ENCODE measurements at places on chromosomes 4 and X.

DNA sequence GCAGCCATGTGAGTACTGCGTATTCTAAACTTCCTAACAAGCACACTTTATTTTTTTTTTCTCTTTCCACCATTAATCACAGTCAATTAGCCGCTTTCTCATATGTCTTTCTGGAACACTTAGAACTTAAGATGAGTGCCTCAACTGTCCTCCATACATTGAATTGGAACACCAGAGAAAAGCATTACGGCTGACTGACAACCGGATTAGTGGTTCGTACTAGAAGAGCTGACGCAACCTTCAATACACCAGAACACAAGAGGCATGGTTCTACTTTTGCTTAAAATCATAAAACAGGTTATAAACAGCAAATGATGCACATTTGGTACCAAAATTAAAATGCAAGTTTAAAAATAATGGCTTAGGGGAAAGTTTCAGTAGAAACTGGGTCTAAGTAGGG, 3.3 kb downstream of the TMEM47 start:
- no peak for DNase-seq

- no peak for DNase-seq
These were observed 109.6 kb downstream of the KIT start for GRCh38 chr4:54767376-54767775.

GRCh38 chr4:96102541-96103026, 262.7 kb downstream of the PDHA2 start:
- DNase-seq = no peak

GRCh38 chr4:13117185-13117584, 367.0 kb downstream of the RAB28 start:
- DNase-seq = no peak

- DNase-seq = no peak
These were observed 413.0 kb downstream of the MAPK10 start for GRCh38 chr4:85946821-85947220.

- DNase-seq = no peak
These were observed 3.8 kb upstream of the MMGT1 start for GRCh38 chrX:135977611-135978010.

- no peak for DNase-seq
These were observed 582 bp downstream of the NAA10 start for GRCh38 chrX:153934148-153934761.

GRCh38 chr4:145786261-145786660, 106.3 kb downstream of the C4orf51 start:
- no peak for DNase-seq

DNA sequence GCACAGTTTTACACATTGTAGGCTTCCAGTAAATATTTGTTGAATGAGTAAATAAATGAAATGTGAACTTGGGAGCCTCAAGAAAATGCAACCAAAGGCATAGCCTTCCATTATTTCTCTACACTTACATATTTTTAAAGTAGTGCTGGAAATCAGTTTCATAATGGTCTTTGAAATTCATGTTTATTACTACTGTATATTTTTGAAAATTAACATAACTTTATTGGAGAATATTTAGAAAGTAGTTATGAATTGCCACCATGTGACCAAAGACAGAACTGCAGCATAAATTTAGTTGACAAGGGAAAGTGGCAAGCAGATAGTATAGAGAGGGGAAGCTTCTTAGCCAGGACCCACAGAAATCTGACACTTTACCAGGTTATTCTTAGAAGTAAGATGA, 6.4 kb downstream of the TCEAL8 start:
- peak; percentile 1 for DNase-seq

GRCh38 chr4:6153874-6154273, 46.5 kb downstream of the JAKMIP1 start:
- DNase-seq = no peak

DNA sequence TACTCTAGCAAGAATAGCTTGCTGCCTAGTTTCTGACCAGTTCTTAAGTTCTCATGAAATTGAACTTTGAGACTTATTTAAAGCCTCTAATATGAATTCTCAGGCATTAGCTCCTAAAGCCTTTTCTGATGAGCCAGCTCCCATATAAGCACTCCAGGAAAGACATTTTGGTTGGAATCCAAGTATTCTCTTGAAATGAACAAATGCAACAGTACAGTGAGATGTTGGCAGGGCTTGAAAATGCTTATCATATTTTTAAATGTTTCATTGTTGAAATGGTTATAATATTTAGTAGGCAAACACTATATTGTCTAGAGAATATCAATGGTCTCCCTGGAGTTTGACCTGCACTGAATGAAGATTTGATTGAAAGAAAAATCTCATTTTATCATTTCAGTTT, 240.3 kb downstream of the ANK2 start:
- no peak for DNase-seq

DNA sequence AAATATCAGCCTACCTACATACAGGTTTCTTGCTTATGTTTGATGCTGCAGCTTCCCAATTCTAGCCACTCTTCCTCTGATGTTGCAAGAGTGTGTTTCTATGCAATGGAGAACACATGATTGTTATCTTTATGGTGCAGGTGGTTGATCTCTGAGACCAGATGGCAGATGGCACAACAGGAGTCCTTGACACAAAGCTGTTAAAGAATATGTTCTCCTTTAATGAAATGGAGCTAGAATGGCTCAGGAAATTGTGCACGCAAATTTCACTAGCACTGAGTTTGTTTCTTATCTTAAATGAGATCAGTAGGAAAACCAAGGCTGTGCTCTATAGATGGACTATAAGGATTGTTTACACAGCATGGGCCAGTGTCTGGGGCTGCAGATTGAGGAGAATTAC, 29.9 kb upstream of the TTC29 start:
- no peak for DNase-seq

GRCh38 chr4:153787061-153787560, 1.8 kb downstream of the SFRP2 start:
- DNase-seq = no peak

- no peak for DNase-seq
These were observed 25.6 kb downstream of the CD99L2 start for GRCh38 chrX:150872773-150873336.

DNA sequence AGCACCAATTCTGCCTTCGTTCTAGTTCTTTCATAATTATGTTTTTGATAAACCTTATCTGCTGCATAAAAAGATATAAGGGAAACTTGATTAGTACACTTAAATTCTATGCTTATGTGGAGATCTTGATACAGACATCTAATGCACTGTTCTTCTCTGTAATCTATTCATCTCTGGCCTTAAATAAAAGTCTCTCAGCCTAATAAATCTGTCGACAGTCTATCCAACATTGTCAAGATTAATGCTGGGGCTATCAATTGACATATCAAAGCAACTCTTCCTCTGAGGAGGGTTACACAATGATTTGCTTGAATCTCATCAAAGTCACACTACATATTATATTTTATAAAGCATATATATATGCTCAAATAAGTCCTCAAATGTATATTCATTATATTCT, 545.5 kb downstream of the SPOCK3 start:
- no peak for DNase-seq

GRCh38 chrX:26100421-26100920, 37.7 kb upstream of the MAGEB18 start:
- DNase-seq = no peak

DNA sequence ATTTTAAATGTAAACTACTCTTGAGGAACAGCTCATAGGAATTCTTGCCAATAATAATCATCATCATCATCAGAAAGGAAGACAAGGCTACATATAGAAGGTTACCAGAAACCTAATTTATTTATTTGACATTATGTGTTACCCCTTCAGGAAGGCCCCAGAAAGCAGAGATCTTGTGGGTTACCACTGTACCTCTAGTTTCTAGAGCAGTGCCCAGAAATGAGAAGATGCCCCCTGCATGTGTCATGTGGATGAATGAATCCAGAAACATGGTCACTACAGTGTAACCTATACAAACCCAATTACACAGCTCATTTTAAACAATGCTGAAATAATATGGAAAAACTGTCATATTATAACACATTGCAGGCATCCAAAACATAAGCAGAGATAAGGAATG, 70.4 kb downstream of the ARAP2 start:
- DNase-seq = no peak

- no peak for DNase-seq
These were observed 1082.0 kb downstream of the RAPGEF2 start for GRCh38 chr4:160184884-160185283.

- no peak for DNase-seq
These were observed 95.1 kb upstream of the IQCM start for GRCh38 chr4:149910604-149911350.

DNA sequence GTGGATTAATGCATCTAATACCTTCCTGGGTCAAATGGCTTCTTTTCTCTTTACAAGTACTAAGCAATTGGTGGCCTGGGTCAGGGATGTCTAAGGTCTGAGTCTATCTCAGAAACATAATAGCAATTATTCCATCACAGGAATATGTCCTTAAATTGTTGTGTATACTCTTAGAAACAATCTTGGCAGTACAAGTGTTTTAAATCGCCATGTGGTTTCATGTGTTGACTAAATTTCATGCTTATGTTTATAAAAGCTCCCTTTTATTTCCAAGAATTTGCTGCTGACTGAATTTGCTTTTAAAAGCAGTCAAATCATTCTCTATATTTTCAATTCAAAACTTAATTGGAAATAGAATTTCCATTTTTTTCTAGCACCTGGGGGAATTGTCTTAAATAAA, 125.3 kb upstream of the PACRGL start:
- DNase-seq = no peak

DNA sequence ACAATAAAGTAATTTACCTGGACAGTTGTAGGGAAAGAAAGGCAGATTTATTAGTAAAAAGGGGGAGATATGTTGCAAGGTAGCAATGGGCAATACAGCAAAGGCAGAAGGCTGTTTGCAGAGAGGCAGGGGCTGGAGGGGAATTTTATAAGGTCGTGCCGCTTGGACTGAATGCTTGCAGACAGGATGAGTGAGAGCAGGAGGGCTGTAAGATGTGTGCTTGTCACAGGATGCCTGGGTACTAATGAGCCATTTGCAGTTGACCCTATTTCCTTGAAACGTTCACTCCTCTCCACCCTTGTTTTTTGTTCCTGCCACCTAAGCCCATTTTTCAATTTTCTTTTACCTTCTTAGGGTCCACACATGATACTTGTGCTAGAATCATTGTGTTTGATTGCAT, 214.7 kb downstream of the TRAM1L1 start:
- no peak for DNase-seq

- no peak for DNase-seq
These were observed 211.5 kb downstream of the KDR start for GRCh38 chr4:54913751-54914526.

DNA sequence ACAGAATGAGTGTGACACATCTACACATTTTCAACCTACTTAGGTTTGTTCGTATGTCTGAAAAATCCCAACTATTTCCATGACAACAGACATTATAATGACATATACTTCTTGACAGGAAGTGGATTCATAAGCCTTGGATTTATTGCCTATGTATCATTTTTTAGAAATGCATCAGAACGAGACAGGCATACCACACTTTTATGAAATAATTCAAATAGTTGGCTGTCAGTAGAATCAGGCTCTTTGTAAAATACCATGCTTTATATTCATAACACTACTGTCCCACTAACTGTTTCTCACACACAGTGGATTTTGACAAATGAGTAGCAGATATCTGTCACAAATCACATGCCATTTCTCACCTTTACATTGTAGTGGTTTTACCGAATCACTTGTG, 173.2 kb downstream of the BEND2 start:
- DNase-seq = no peak

DNA sequence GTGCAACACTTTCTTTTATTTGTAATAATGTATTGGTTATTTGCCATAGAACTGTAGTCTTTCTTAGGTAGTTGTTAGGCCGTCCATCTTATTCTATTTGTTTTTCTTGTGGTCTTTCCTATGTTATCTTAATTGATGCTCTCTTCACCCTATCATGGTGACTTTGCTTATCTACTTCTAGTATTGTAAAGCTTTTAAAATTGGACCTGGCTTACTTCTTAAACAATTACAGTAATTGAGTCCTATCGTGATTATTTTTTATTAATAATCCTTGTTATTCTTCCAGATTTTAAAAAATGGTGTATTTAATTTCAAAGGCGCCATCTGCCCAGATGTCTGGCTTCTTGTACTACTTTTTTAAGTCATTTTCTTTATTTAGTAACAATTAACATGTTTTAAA, 63.7 kb downstream of the CLCN5 start:
- DNase-seq = no peak

GRCh38 chr4:88001871-88002270, 5.6 kb upstream of the PKD2 start:
- DNase-seq = no peak

- peak; percentile 56 for DNase-seq
These were observed 68.5 kb downstream of the UBA6 start for GRCh38 chr4:67632492-67632891.

DNA sequence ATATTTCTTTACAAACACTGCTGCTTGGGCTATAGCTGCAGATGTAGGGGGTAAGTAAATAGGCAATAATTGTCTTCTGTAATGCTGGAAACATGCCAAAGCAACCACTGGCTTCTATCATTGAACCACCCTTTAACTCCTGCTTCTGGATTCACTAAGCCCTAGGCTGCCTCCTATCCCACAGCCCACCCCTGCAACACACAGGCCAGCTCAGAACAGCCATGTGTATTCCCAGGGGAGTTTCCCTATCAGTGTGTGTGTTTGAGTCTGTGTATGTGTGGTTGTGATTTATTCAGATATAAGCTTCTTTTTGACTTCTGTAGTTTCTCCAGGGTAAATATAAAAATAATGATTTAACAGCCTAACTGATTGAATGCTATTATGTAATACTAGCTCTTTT, 291.3 kb downstream of the PCDH10 start:
- DNase-seq = no peak

GRCh38 chr4:106329041-106329618, 12.8 kb downstream of the AIMP1 start:
- peak; percentile 54 for DNase-seq

GRCh38 chr4:118981171-118981838, 92.7 kb downstream of the SYNPO2 start:
- DNase-seq = no peak

GRCh38 chrX:41932885-41933284, 9.5 kb upstream of the CASK start:
- no peak for DNase-seq

DNA sequence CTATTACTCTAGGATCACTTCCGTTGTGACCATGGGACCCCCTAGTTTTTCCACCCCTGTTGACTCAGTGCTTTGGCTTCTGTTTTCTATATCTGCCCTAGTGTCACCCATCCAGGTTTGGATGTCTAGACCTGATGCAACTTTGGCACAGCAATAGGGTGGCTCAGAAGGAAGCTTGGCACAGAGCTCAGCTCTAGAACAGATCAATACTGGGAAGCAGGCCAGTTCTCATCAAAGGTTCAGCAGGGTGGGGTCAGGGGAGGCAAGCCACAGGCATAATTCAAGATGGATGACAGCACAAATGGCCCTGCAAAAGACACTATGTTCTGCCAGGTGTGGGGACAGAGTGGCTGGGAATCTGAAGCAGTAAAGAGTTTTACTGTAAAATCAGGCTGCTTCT, 74.2 kb upstream of the EGFL6 start:
- DNase-seq = no peak

Measured in AML-193 (cell line).